ENCODE measurements at places on chromosomes 1 and 21.

GRCh38 chr1:204640578-204640977, 45.0 kb downstream of the LRRN2 start:
- DNase-seq, result no peak

- DNase-seq, result no peak
Measured at GRCh38 chr1:209231476-209232156, 351.9 kb upstream of the CAMK1G start.

DNA sequence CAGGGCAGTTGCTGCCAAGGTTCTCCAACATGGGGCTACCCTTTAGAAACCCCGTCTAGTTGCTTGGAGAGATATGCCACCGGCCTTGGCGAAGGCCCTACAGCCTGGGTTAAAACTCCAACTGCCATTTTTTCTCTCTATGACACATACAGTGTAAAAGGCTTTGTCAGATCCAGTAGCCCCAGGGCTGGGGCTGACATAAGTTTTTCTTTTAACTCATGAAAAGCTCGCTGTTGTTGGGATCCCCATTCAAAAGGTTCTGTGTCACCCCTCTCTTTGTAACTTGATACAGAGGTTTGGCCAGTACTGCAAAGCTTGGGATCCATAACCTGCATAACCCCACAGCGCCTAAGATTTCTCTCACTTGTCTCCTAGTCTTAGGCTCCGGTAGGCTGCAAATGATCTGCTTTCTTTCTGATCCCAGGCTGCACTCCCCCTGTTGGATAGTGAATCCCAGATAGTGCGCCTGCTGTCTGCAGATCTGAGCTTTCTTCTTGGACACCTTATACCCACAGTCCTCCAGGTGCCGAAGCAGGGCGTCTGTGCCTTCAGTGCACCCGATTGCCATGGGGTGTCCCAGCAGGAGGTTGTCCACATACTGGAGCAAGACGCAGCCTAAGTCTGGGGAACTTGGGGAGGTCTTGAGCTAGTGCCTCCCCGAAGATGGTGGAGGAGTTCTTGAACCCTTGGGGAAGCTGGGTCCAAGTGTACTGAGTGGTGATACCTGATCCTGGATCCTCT, 406.2 kb downstream of the TGFB2 start:
- no peak for DNase-seq

- no peak for DNase-seq
Measured at GRCh38 chr1:172497230-172497629, 35.7 kb upstream of the SUCO start.

DNA sequence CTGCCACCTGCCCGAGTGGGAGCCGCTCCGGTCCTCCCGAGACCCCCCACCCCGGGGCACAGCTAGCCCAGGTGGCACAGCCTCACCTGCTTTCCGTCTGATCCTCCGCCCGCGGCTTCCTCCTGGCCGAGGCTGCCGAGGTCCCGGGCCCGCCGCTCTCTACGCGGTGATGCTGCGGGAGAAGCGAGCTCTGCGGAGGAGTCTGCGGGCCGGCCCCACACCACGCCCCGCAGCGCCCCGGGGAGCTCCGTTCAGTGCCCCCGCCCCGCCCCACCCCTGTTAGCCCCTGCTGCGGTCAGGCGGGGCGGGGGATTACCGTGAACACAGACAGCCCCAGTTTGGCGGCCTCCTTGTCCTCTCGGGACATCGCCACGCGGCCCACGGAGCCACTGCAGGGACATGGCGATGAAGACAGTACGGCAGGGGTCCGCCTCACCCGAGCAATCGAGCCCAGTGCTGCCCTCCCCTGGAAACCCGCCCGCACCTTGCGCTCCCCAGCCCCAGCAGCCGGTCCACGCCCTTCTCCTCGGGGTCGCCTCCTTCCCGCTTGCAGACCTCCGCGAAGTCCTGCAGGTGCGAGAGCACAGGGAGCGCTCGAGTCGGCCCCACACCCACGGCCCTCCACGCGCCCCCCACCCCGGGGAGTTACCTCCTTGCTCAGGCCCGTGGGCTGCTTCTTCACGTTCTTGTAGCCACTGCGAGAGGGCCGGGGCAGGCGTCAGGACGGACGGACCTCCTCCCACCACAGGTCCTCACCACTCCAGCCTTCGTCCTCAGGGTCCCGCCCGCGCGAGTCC, 933 bp downstream of the C1orf35 start:
- no peak for DNase-seq

GRCh38 chr1:196661345-196661744, 9.5 kb downstream of the CFH start:
- DNase-seq, result no peak

- no peak for DNase-seq
Measured at GRCh38 chr1:246476771-246477170, 30.3 kb downstream of the SMYD3 start.

DNA sequence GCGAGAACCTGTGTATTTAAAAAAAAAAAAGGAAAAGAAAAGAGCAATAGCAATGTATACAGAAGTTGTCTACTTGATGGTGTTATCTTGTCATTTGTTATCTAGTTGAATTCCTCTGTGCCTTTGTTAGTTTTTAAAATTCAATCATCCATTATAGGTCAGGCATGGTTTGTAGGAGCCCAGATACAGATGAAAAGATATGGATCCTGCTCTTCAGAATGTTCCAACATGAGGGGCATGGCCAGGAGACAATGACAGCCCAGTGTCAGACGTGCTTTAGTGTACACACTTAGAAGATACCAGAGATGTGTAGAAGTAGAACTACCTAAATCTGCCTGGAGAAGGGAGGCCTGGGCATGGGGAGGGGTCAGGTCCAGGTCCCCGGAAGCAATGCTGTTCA, 16.6 kb downstream of the MTARC2 start:
- no peak for DNase-seq

- no peak for DNase-seq
Measured at GRCh38 chr1:84720221-84720780, 30.0 kb upstream of the SSX2IP start.

DNA sequence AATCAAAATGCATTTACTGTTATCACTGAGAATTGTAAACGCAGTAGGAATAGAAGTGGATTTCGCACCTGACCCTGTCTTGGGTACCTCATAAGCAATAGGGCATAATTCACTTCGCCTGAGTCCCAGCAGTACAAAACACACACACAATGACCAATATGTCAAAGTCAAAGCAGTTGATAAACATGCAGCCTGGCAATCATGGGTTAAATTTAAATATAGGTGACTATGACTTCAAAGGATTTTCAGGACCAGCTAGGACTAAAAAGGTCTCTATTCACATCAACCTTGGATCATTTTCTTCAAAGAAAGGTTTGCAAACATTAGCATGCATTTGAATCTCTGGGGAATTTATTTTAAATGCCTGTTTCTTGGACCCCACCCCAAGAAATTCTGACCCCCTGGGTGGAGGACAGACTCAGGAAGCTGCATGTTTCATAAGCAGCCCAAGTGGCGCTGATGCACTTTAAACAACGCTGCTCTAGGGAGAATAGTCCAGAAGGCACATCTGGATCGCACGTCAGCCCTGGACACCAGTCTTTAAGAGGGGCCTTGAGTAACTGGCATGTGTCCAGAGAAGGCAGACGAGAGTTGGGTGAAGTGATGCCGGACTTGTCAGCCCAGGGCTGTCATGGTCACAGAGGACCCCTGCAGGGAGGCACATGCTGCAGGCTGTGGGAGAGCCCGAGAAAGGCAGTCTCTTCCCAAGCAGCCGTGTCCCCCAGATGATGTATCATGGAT, 55.7 kb upstream of the EFHD2 start:
- DNase-seq, result no peak
